IPS DF 6.9 (cell line): ENCODE measurements at places on chromosomes 7 and 10.

GRCh38 chr10:128074589-128074988, 51.6 kb downstream of the MKI67 start:
- DNase-seq, result no peak

DNA sequence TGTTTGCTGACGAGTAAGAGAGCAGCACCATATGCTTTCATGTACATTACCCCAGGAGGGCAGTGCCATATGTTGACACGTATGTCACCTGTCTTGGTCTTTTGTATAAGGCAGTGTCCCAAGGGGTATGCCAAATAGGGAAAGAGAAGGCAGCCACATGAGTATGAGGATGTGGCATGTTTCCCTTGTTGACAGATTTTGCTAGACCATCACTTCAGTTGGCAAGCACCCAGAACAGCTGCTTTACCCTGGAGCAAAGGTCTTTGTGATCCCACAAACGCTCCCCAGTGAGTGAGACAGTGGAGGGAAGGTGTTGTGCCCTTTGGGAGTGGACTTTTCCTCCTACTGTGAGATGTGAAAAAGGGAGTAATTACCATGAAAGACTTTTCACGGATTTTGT, 350.1 kb downstream of the ETV1 start:
- no peak for DNase-seq

GRCh38 chr7:28853150-28853549, 105.0 kb downstream of the TRIL start:
- no peak for DNase-seq

DNA sequence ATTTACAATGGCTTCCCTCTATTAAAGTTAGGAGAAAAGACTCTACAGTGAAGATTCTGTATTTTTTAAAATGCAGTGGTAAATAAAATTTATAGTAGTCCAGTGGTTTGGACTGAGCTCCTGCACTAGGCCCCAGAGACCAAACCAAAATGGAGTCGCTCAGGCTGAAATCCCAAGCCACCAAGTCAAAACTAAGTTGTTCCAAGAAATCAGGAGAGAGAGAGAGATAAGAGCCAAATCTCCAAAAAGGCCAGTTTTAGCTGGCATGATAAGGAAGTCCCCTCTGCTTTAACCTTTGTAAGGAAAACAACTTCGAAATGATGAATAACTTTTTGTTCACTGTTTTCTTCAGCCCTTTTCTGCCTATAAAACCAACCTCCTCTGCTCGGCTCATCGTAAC, 265.9 kb upstream of the KLF14 start:
- DNase-seq, result no peak

DNA sequence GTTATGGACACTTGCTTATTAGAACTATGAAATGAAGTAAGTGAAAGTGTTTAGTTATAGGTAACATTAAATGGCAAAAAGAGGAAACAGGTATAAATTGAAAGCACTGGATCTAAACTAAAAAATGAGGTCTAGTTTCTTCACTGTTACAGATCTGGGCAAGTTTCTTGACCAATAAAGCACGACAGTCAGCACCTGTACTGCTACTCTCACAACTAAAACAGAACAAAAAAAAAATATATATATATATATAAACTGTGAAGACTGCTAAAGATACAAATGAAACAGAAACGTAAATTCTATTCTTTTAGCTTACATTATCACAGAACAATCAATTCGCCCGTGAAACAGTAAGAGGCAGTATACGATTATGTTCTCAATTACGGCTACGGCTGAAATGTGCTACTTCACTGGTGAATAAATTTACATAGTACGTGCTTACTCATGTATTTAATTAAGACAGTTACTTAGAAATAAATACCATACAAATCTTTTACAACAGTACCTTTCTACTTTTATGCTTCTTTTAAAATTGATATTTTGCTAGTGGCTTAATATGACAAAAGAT, 4.2 kb downstream of the AHR start:
- no peak for DNase-seq

DNA sequence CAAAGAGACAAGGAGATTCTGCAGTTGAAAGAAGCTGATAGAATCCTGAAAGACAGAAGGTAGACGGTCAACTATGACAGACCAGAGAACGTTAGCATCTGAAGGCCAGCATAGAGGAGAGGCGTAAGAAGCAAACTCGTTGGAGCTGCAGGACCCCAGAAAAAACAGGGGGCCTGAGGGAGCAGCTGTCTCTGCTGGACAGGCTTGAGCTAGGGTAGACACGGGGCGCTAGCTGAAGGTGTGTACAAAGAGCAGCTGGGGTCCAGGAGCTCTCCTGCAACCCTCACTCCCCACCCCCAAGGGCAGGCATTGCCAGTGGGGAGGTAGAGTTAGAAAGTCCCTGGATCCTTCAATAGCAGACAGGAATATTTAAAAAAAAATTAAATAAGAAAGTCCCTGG, 14.6 kb upstream of the GDI2 start:
- DNase-seq, result no peak

DNA sequence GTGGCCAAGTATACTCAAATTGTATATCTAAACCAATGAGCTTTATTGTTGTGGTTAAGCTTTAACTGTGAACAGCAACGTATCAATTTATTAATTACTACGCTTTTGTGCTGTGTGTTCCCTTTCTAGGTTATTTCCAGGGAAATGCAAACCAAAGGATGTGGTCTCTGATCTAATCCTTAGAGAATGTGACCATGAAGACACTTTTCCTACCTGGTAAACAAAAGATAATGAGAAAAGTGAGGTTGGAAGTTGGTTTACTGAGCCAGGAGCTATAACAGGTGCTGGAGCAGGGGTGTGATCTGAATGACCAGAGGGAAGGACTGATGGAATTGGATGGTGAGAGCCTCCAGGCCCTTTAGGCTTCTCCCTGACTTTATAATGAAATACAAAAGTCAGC, 25.4 kb upstream of the CALU start:
- no peak for DNase-seq

DNA sequence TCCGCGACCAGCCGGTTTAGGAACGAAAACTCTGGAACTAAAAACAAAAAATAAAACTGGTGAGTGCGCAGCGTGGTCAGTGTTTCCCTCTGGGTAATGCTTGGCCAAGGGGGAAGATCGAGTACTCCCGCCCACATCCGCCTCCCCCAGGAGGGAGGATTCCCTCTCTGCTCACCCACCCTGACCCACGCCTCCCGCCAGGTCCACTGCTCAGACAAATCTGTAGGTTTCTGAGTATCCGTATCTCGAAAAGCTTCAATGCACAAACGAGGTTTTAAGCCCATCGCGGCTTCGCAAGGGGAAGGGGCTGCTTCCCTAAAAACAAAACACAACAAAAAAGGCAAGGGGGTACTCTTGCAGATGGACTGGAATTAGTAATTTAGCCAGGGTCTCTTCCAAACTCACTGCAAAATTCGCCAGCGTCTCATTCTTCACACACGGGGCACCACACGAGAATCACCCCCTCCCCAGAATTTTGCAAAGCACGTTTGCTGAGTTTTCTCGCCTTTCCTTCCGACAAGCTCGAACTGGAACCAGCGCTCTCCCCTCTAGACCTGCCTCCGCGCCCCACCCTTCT, 75.2 kb downstream of the INSIG1 start:
- no peak for DNase-seq

DNA sequence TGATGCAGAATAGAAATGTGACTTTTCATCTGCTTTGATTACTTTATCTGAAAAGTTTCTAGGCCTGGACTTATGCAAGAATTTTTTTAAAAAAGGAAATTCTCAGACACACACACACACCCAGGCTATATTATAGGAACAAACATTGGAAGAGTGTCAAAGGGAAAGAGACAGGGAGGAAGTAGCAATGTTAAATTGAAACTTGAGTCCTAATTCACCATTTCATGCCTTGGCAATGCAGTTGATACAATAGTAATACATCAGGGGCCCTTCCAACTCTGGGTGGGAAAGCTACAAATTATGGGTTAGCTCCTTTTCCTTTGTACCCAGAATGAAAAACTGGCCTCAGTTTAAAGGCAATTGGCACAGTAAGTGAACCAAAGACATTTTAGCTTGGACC, 258.0 kb upstream of the LYZL1 start:
- DNase-seq, result no peak

DNA sequence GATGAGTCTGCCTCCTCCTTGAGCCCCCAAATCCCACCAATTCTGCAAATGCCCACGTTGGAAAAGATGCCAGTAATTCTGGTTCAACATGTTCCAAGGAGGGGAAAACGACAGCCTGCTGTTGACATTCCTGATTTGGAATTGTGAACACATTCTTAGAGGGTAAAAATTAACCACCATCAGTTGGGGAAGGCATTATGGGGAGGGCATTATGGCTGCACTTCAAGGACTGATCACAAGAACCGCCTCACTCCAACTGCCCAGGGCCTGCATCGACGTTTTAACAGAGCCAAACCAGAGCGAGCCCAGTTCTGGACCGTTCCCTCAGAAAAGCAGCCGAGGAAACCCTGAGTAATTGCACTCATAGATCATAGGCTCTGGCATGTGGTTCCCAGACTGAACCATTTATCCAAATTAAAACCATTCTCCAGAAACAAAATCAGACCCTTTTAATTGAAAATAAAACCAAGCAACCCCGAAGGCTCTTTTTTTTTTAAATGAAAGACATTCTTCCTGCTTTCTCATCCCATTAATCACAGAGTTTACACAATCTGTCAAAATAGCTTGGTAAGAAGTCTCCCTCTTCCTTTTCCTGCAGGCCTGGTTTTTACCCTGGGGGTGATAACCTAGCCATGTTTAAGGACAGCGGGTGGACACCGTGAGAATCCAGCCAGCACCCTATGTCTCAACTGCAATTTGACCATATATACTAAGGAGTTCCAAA, 8.0 kb downstream of the TNS3 start:
- no peak for DNase-seq

DNA sequence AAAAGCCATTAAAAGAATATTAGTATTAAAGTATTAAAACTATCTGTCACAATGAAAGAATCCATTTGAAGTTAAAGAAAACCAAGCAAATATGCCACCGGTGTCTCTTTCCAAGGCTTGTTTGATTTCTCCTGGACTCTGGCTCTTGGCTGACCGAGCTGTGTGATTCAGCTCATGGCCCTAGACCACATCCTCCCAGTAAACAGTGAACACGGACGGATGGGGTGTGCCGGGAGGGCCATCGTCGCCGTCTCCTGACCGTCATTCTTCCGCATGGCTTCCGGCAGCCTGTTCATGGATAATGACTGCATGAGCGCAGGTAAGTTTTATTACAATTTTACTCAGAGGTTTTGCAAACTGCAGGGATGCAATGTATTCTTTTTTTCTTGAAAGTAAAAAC, 218.5 kb downstream of the DNAJB6 start:
- no peak for DNase-seq

DNA sequence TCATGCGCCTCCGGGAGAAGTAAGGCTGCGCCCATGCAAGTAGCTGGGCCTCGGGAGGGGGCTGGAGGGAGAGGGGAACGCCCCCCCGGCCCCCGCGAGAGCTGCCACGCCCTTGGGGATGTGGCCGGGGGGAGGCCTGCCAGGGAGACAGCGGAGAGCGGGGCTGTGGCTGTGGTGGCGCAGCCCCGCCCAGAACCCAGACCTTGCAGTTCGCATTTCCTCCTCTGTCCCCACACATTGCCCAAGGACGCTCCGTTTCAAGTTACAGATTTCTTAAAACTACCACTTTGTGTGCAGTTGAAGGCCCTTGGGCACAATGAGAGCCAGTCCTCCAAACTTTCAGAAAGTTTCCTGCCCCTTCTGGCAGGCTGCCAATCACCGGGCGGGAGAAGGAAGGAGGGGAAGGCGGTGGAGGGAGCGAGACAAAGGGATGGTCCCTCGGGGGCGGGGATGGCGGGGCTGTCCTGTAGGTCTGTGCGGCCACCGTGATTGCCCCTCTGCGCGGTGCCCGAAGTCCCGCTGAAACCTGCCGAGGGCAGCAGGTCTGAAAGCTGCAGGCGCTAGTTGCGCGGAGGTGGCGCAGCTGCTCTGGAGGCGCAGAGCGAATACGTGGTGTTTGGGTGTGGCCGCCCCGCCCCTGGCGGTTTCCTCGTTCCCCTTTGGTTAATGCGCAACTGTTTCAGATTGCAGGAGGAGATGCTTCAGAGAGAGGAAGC, 2.1 kb downstream of the VIM start:
- DNase-seq, result no peak

DNA sequence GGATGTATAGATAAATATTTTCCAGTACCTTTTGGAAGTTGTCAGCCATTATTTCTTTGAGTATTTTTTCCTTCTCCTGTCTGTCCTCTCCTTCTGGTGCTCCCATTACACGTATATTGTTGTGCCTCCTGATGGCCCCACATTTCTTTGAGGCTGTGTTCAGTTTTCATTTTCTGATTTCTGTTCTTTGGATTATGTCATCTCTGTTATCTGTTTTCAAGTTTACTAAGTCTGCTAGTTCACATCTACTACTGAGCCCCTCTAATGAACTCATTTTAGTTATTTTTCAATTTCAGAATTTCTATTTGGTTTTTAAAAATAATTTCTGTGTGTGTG, 16.3 kb downstream of the RBM33 start:
- no peak for DNase-seq

GRCh38 chr7:134182078-134182477, 54.9 kb downstream of the LRGUK start:
- no peak for DNase-seq

GRCh38 chr10:60253484-60253883, 136.2 kb downstream of the ANK3 start:
- DNase-seq, result no peak

GRCh38 chr7:139582671-139583155, 59.2 kb downstream of the CLEC2L start:
- no peak for DNase-seq

- no peak for DNase-seq
These were observed 452 bp downstream of the SAMD9 start for GRCh38 chr7:93117327-93117726.

DNA sequence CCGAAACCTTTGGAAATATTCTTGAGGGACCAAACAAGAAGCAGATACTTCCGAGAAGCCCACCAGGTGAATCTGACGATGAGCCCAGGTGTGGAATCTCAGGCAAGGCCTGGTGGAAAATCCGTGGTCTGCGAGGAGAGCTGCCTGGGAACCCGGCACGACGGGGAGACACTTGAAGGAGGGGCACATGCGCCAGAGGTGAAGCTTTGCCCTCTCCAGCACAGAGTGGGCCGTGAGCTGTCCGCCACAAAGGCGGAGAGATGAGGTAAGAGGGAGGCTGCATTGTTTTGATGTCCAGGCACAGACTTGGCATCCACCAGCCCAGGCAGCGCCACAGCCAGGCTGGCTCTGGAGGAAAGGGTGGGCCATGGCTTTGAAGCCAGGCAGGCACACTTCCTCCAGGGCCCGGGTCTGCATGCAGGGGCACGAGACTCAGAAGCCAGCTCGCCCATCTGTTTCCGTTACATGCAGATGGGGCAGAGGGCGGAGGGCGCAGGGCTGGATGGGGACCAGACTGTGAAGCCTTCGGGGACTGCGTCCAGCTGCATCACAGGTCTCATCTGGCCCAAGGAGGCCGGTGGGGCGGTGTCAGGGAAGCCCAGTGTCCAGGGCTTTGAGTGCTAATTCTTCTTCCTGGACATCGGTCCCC, 45.4 kb downstream of the CALML3 start:
- DNase-seq, result no peak

- no peak for DNase-seq
These were observed 97.3 kb downstream of the GRB10 start for GRCh38 chr7:50685135-50686065.

- DNase-seq, result no peak
These were observed 119.5 kb downstream of the CCSER2 start for GRCh38 chr10:84447701-84448400.

- no peak for DNase-seq
These were observed 9.4 kb downstream of the MPP7 start for GRCh38 chr10:28293236-28294168.
